ENCODE measurements at places on chromosomes 3 and 15.

GRCh38 chr3:43726521-43726920 is 35.8 kb downstream of the ABHD5 start:
- DNase-seq, result no peak

DNA sequence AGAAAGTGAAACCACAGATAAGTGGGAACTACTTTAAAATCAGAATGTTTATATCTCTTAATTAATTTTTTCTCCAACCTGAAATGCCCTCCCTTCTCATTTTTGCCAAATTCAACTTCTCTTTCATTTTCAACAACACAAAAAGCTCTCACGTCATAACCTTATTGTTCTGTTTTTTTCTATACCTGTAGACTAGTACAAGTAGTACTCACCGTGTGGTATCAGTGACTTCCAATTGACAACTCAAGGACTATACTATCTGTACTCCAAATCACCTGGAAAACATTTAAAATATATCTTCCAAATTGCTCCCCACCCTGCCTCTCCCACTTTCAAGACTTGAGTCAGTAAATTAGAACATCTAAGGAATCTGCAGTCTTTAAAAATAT is 72.8 kb upstream of the ZNF280D start:
- no peak for DNase-seq

- DNase-seq, result no peak
Observed at GRCh38 chr15:69793781-69794451, 303.8 kb downstream of the TLE3 start.

DNA sequence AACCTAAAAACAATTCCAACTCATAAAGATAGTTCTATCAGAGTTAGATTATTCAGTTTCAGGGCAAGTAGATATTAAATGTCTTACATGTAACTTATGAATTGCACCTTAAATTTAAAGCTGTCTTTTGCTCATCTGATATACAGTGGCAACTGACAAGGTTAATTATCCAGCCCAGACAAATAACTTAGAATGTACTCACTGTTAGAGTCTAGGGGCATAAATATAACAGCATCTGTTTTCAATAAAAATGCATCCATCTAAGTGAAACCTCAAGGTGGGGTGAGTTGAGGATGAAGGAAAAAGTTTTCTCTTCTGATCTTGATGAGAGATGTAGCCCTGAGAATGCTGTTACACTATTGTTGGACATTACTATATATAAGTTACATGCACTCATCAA is 112.6 kb downstream of the FBN1 start:
- no peak for DNase-seq

DNA sequence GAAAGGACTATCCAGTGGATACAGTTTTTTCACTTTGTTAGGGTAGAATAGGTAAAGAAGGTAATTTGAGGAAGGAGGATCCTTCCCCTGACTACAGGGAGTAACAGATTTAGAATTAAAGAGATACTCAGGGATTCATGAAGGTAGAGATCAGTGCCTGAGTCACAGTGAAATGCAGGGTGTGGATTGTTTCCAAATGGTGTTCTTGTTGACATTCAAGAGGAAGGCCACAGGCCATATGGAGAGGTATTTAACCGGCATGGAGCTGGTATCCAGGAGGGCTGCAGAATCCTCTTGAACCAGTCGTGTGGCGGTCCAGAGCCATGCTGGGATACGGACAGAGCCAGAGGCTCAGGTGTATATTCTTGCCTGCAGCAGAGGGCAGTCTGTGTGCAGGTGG is 28.2 kb downstream of the GYG1 start:
- peak; percentile 40 for DNase-seq

DNA sequence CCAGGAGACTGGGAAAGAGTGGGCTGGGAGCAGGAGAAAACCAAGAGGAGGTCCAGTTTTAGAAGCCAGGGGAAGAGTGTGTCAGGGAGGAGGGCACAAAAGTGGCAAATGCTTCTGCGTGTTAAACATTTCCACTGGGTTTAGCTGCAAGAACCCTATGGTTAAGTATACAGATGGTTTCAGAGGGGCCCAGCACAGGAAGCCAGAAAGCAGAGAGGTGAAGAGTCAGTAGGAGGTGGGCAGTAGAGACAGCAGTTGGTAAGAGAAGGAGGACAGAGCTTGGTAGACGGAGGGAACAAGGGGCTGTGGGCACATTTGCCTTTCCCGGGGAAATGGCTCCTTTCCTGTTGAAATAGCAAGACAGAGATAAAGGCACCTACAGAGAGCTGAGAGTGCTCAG is 133.8 kb downstream of the EPHB1 start:
- no peak for DNase-seq

DNA sequence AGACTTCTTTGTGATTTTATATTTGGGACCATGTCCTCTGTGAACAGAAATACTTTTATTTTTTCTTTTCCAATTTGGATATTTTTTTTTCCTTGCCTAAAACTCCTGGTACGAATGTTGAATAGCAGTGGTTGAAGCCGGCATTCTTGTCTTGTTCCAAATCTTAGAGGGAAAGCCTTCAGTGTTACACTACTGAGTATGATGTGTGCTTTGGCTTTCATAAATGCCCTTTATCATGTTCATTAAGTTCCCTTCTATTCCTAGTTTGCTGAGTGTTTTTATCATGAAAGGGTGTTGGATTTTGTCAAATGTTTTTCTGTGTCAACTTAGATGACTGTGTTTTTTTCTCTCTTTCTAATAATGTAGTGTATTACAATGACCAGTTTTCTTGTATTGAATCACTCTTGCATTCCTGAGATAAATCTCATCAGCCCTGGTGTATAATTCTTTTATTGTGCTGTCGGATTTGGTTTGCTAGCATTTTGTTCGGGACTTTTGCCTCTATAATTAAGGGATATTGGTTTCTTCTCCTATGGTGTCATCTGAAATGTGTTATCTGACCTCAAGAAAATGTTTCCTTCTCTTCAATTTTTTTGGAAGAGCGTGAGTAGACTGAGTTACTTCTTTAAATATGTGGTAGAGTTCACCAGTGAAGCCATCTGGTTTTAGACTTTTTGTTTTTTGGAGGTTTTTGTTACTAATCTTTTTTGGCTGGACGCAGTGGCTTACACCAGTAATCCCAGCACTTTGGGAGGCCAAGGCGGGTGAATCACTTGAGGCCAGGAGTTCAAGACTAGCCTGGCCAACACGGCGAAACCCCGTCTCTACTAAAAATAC is 33.3 kb downstream of the MAP1A start:
- DNase-seq, result no peak

- peak; percentile 34 for DNase-seq
Observed at GRCh38 chr3:84136425-84136824, 822.4 kb upstream of the CADM2 start.

DNA sequence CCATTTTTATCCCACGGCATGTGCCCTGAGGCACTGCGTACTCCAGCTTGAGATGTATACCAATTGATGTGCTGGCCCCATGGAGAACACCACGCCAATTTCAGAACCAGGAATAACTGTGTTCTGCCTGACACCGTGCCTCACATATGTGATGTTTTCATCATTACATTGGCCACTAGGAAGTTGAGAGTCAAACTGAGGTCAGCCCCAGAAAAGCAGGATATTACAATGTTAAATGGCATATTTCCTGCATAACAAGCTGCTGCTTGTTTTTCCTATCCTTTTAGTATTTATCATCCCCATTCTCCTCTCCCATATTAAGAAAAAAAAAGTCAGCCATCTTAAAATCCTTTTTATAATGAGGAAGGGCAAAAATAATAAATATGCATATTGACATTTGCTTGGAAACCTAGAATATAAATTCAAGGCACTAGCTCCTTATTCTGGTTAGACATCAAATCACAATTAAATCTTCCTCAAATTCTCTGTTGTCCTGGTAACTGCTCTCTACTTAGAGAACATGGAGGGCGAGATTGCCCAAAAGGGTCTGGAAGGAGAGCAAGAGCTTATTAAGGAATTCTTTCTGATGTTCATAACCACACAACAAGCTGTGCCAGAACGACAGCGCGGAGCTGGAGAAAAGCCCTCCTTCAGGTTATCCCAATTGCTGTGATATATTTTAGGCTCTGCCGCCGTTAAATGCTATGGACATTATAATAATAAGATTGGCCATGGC is 112.6 kb downstream of the UACA start:
- DNase-seq, result peak; percentile 49

GRCh38 chr15:31274496-31275330 is 51.9 kb upstream of the KLF13 start:
- no peak for DNase-seq

GRCh38 chr3:16357186-16358121 is 92.4 kb downstream of the OXNAD1 start:
- DNase-seq, result no peak

- no peak for DNase-seq
Observed at GRCh38 chr15:80156176-80156720, 3.4 kb downstream of the FAH start.

DNA sequence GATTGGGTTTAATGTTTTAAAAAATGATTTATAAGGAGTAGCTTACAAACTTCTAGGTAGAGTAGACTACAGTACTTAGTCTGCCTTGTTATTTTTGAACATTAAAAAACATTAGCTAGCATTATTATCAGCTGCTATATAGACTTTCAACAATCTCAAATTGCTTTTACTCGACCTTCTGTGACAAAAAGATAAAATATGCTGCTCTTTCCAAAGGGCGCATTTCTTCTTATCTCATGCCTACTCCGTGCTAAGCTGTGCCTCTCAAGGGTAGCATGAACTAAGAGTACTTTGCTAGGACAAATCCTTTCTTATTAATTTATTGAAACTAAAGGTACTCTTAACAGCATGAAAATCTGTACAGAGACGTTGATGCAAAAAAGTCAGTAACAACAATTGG is 71.3 kb downstream of the SPRED1 start:
- DNase-seq, result no peak

- DNase-seq, result no peak
Observed at GRCh38 chr3:30632065-30632464, 25.7 kb downstream of the TGFBR2 start.

GRCh38 chr15:76309601-76310330 is 1.5 kb downstream of the ETFA start:
- no peak for DNase-seq

DNA sequence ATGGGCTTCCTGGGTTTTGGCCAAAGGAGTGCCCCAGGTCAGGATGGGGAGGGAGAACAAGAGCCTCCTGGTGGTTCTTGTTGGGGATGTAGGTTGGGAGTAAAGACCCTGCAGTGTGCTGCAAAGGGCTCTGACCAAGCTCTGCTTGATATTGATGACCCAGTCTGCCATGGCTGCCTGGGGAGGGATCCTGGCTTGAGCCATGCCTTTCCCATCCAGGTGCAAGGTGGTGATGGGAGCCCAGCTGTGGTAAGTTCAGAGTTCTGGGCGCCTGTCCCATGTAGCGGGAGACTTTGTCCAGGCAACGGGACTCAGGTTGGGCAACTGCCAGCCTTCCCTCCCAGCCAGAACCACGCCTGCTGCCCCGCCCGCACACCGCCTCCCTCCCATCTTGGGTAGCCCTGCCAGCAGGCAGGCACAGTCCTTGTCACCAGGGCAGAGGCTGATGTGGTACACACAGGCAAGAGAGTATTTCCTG is 2.6 kb downstream of the GNAI2 start:
- peak; percentile 74 for DNase-seq

DNA sequence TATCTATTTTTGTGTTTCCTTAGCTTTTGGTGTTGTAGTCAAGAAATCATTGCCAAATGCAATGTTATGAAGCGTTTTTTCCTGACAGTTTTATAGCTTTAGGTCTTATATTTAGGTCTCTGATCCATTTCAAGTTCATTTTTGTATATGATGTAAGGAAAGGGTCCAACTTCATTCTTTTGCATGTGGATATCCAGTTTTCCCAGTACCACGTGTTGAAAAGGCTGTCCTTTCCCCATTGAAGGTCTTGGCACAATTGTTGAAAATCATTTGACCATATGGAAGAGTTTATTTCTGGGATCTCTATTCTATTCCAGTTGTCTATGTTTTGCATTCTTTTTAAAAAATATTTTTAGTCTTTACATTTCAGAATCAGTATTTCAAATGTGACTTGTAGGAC is 14.6 kb upstream of the SNRPN start:
- no peak for DNase-seq

GRCh38 chr3:109161487-109162123 is 25.1 kb downstream of the C3orf85 start:
- no peak for DNase-seq

GRCh38 chr3:40923143-40923542 is 276.2 kb upstream of the CTNNB1 start:
- DNase-seq, result peak; percentile 59

DNA sequence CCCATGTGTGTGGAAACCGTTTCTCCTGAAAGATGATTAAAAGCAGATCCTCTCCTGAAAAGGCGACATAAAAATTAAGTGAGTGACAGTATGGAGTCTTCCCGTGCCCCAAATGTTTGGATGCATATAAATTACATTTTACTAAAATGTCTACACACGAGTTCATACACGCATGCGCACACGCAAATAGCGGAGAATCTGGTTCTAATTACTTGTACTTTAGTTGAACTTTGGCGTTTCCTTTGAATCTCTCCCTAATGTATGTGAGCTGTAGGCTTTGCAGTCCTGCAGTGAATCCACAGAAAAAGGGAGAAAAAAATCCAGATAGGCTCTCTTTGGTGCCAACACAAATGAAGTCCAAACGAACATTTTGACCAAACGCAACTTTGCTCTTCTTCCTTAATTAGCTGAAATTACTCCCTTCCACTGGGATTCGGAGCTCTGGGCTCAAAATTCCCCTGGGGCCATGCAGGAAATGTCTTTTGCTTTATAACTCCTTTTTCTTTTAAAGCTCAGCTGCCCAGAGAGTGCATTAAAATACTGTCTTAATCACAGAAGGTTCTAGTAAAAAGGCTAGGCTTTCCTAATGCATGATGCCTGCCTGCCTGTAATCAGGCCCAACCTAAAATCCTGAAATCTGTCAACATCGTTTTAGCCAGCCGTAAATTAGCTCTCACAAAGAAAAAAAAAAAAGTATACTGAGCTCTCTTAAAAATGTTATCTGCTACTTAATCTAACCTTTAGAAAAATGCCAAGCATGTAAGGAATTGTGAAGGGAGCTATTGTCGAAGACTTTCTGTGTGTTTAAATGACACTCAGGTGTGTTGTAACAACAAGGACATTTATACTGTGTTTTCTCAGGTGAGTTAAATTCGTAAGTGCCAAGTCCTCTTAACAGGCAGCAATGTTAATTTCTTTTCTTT is 26.2 kb downstream of the RARB start:
- DNase-seq, result no peak

DNA sequence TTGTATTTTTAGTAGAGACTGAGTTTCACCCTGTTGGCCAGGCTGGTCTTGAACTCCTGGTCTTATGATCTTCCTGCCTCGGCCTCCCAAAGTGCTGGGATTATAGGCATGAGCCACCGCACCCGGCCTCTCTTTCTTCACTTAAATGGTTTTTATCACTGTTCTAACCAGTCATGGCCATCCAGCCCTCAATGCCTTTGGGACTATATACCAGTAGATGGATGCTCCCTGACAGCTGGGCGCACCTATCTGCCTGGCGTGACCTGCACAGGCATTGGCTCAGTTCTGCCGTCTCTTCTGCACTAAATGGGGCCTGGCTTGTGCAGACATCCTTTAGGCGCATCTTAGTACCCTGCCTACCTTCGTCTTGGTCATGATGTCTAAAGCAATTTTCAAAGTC is 233.4 kb downstream of the ADAMTS17 start:
- DNase-seq, result no peak

- DNase-seq, result peak; percentile 73
Observed at GRCh38 chr15:91992945-91993344, 139.4 kb downstream of the SLCO3A1 start.

GRCh38 chr15:51088585-51088984 is 6.1 kb downstream of the TNFAIP8L3 start:
- DNase-seq, result no peak

All from epithelial cell of esophagus (primary cell).